NCI-H524 treated with DMSO at 0.1 percent for 48 hours (cell line): ENCODE measurements at places on chromosomes 6 and 20.

DNA sequence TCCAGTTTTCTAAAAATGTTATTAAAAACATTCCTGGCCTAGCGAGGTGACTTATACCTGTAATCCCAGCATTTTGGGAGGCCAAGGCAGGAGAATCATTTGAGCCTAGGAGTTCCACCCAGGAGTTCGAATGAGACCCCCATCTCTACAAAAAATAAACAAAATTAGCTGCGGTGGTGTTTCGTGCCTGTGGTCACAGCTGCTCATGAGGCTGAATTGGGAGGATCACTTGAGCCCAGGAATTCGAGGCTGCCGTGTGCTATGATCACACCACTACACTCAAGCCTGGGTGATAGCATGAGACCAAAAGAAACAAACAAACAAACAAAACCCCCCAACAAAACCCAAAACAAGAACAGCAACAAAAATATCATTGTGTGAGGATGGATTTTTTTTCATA is 19.8 kb upstream of the POLR1H start:
- DNase-seq = no peak

- DNase-seq = peak; percentile 66
Measured at GRCh38 chr6:117265410-117266256, at the start of gene VGLL2. VGLL2 (plus strand) TSS chr6:117265558; CDS start chr6:117265764, 206 bp downstream.

DNA sequence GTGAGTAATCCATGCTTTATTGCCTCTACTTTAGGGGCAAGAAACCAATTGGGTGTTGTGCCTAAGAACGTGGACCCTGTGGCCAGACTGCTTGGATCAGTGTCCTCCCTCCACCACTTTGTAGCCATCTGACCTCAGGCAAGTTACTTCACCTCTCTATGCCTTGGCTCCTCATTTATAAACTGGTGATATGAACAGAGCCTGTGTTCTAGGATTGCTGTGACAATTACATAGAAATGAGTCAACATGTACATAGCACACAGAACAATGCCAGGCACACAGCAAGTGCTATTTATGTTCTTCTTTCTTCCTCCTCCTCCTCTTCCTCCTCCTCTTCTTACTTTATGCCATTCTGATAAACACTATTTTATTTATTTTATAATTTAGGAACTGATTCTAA is 339.4 kb downstream of the CD83 start:
- DNase-seq = no peak

GRCh38 chr20:50146732-50147662 is 6.5 kb downstream of the PEDS1 start:
- no peak for DNase-seq

DNA sequence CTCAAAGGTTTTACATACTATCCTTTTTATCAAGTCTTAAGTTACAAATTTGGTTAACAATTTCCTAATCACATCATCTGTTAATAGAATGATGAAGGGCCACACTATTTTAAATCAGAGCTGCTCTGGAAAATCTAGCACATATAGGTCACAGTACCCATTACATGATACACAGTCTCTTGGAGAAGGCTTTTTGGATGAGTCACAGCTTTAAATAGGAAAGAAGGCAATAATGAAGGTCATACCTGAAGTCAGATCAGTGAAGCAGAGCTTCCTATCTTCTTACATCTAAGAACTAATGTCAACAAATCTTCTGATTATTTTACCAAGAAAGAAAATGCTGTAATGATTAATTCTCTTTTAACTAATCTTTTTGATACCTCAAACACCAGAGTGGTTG is 248.5 kb downstream of the BTBD9 start:
- DNase-seq = no peak

- DNase-seq = peak; percentile 58
Measured at GRCh38 chr6:155093430-155093829, 98.3 kb downstream of the TIAM2 start.
